ENCODE measurements at places on chromosomes 4 and X.

- H3K4me1 ChIP-seq = no peaks in the 10 kb centered on the region
- DNase-seq = no peak
- no peaks in the 10 kb centered on the region for H3K27me3 ChIP-seq
Measured at GRCh38 chr4:61918987-61919386, 718.9 kb downstream of the ADGRL3 start.

DNA sequence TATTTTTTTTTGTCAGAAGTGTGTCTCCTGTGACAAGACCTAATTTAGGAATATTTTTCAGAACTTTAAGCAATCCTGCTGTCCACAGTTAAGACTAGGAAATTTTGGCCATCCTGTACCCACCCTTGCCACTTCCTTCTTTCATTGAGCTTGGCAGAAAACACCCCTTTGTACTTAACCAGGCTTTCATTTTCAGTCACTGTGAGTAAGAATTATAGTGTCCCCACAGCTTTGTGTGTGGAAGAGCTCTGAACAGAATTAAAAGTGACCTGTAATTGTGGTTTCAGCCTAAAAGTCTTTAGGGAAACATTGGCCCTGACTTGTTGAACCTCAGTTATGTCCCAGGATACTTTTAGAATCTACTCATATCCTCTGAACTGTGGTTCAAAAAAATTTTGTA, 153.7 kb upstream of the BMP3 start:
- no peak for DNase-seq
- H3K4me1 ChIP-seq = no peaks in the 10 kb centered on the region
- H3K36me3 ChIP-seq = no peaks in the 10 kb centered on the region

DNA sequence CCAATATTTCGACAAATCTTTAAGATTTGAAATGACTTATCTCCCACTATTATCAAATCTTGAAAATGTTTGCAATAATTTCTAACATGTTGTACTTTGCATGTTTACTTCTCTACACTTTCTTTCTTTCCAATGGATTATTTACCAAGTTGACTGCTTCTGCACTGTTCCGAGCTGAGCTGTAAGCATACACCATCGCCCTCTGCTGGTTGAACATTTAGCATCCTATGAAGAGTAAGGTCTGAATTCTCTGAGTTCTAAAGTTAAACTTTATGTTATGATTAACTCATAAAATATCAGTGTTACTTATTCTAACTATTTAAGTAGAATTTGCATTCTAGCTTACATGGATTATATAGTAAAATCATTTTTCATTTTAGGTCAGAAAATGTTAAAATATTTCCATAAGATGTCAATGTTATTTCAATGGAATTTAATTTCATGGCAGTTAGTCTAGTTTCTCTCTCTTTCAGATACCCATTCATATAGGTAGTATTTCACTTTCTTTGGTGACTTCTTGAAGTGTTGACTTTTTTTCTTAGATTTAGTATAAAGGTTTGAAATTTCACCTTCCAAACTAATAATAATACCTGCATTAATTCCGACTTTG, 137.4 kb downstream of the DKK2 start:
- no peaks in the 10 kb centered on the region for H3K4me1 ChIP-seq
- no peaks in the 10 kb centered on the region for H3K27me3 ChIP-seq
- H3K36me3 ChIP-seq = no peaks in the 10 kb centered on the region
- no peak overlapping the region for H3K27ac ChIP-seq
- no peak overlapping the region for H3K4me3 ChIP-seq

GRCh38 chr4:1628892-1629698, 55.0 kb downstream of the FAM53A start:
- no peaks in the 10 kb centered on the region for H3K36me3 ChIP-seq
- H3K4me1 ChIP-seq = no peaks in the 10 kb centered on the region
- H3K27me3 ChIP-seq = peaks cover 14% of the 10 kb centered on the region
- H3K4me3 ChIP-seq = no peak overlapping the region

- no peaks in the 10 kb centered on the region for H3K36me3 ChIP-seq
- H3K27ac ChIP-seq = no peak overlapping the region
- H3K27me3 ChIP-seq = peaks cover 30% of the 10 kb centered on the region
- no peak for DNase-seq
- no peak overlapping the region for H3K4me3 ChIP-seq
- H3K4me1 ChIP-seq = no peaks in the 10 kb centered on the region
Measured at GRCh38 chr4:186304866-186305505, 39.0 kb downstream of the F11 start.

DNA sequence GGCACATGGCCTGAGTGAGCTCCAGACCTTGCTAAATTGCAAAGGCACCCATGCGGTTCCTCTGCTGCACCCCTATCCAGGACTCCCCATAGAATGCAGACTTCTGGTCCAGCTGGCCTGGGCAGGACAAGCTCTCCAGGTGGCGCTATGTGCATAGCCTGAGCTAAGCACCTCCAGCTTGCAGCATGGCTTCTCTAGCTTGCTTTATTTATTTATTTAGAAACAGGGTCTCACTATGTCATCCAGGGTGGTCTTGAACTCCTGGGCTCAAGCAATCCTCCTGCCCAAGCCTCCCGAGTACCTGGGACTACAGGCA, 5.5 kb upstream of the WFS1 start:
- no peak overlapping the region for H3K27ac ChIP-seq
- H3K4me3 ChIP-seq = no peak overlapping the region
- H3K27me3 ChIP-seq = peaks cover 67% of the 10 kb centered on the region
- peaks cover 2% of the 10 kb centered on the region for H3K36me3 ChIP-seq

DNA sequence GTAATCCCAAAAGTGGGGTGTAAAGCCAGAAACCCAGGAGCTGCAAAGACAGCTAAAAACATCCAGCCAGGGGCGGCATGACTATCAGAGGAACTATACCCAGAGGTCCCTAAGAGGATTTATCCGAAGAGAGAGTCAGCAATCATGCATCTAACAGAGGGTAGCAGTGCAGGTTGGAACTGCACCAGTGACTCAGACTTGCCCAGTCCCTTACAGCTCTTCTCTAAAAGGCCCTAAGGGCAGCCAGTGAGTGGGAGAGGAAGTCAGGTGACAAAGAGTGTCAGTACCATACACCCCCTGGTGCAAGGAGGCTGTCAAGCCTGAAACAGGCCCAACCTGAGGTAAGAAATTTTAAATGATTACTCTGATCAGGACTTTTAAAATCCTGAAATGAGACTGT, 88.1 kb downstream of the CAMK2D start:
- H3K4me1 ChIP-seq = peaks cover 27% of the 10 kb centered on the region
- DNase-seq = peak; percentile 25
- H3K36me3 ChIP-seq = no peaks in the 10 kb centered on the region

GRCh38 chrX:18291006-18291545, 63.4 kb downstream of the SCML2 start:
- H3K27ac ChIP-seq = no peak overlapping the region
- no peaks in the 10 kb centered on the region for H3K4me1 ChIP-seq
- peaks cover 25% of the 10 kb centered on the region for H3K27me3 ChIP-seq
- no peak for DNase-seq
- H3K4me3 ChIP-seq = no peak overlapping the region
